HepG2 (cell line): ENCODE measurements at places on chromosomes 2 and 18. TPM values are rescaled to one million over a fixed set of nuclear protein-coding genes. Genes with fewer than 3 reads are reported as not detected.

GRCh38 chr2:8087480-8087840 lies 594.4 kb upstream of the ID2 start:
- H3K36me3 ChIP-seq, result no peaks in the 10 kb centered on the region
- H3K4me3 ChIP-seq, result no peak overlapping the region
- H3K27me3 ChIP-seq, result no peaks in the 10 kb centered on the region

Gene FAM228A
- not detected in 2 replicates for total RNA-seq

- H3K4me3 ChIP-seq, result no peak overlapping the region
- H3K27ac ChIP-seq, result no peak overlapping the region
Measured at GRCh38 chr2:3839476-3839875, 136.1 kb downstream of the DCDC2C start.

DNA sequence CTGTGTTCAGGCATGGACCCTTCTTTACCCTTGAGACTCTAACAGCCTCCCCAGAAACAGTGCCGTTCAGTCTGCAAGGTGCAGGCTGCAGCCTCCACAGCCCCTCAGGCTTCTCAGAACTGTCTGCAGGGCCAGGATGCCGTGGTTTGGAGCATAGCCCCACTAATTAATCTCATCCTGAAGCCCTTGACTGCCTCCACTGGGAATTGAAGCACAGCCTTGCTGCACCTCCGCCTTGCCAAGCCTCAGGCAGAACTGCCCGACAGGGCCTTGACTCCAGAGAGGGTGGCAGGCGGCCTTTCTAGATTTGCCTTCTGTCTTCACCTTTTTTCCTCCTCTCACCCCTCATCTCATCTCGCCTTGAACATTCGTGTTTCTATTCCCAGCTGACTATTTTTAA lies 119.8 kb downstream of the NRP2 start:
- no peak overlapping the region for H3K4me3 ChIP-seq
- no peak overlapping the region for H3K27ac ChIP-seq
- H3K27me3 ChIP-seq, result peaks cover 23% of the 10 kb centered on the region; the same call in 2 of the 3 replicates
- no peaks in the 10 kb centered on the region for H3K36me3 ChIP-seq
- H3K4me1 ChIP-seq, result peaks cover 15% of the 10 kb centered on the region

DNA sequence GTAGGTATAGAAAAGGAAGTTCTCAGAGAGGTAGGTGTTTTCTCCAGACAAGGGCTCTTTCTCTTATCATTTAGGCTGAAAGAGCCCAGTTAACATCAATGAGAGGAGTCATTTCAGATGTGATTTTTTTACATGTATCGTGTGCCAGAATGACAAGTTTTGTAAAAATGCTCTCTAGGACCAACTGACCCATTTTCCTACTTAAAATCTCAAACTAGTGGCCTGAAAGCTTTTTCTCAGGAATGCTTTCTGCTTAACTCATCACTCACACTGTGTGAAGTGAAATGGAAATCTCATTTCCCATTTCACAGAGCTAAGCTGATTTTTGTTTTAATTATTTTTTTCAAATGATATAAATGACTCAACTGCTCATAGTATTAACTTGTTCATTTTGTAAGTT lies 128.7 kb upstream of the CYP26B1 start:
- no peak for DNase-seq
- no peaks in the 10 kb centered on the region for H3K27me3 ChIP-seq
- H3K36me3 ChIP-seq, result no peaks in the 10 kb centered on the region
- H3K4me1 ChIP-seq, result 0 out of 2 replicates have a peak, but pooled peaks cover 9% of the 10 kb centered on the region
- H3K27ac ChIP-seq, result no peak overlapping the region
- H3K4me3 ChIP-seq, result no peak overlapping the region

GRCh38 chr2:98379311-98380202 lies 33.3 kb downstream of the CNGA3 start:
- peaks cover 93% of the 10 kb centered on the region for H3K27me3 ChIP-seq
- no peaks in the 10 kb centered on the region for H3K4me1 ChIP-seq
- H3K27ac ChIP-seq, result no peak overlapping the region
- DNase-seq, result no peak
- no peaks in the 10 kb centered on the region for H3K36me3 ChIP-seq

Gene KLHL30
- total RNA-seq, result not detected in 2 replicates

DNA sequence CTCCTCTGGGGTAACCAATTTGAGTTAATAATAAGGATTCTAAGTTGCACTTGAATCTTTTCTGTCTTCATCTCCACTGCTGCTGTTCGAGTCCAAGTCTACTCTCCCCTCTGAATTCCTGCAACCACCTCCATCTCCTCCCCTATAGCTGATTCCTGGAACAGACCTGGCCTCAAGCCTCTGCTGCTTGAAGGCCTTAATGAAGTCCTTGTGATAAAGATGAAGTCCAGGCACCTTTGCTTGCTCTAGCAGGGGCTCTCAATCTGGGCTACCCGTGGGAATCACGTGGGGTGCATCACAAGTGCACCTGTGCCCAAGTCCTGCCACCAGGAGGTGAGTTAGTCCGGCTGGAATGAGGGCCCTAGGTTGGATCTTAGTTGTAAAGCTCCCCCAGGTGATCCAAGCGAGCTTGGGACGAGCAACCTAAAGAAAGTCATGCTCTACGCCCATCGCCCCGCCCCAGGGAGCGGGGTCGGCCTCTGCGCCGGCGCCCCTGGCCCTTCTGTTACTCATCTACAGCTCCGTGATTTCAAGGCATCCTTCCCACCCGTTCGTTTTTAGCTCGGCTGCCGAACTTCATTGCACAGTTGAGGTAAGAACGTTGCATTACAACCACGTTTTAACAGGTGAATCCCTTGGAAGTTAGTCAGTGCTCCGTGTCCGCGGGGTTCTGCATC lies 905 bp upstream of the IAH1 start:
- H3K4me3 ChIP-seq, result peak overlapping the region; percentile 68
- DNase-seq, result peak; percentile 41
- H3K27ac ChIP-seq, result no peak overlapping the region
- H3K36me3 ChIP-seq, result peaks cover 38% of the 10 kb centered on the region; the same call in 2 of the 3 replicates
- no peaks in the 10 kb centered on the region for H3K27me3 ChIP-seq
- peaks cover 16% of the 10 kb centered on the region for H3K4me1 ChIP-seq

Gene DSC2
- total RNA-seq, result 19.6 and 24.9 TPM in 2 replicates

GRCh38 chr18:49476664-49477411 lies 10.2 kb downstream of the C18orf32 start:
- H3K27me3 ChIP-seq, result no peaks in the 10 kb centered on the region
- no peaks in the 10 kb centered on the region for H3K4me1 ChIP-seq
- DNase-seq, result no peak
- H3K4me3 ChIP-seq, result no peak overlapping the region

- peaks cover 24% of the 10 kb centered on the region for H3K4me1 ChIP-seq
- DNase-seq, result no peak
- H3K36me3 ChIP-seq, result no peaks in the 10 kb centered on the region
- H3K27me3 ChIP-seq, result 0 out of 2 replicates have a peak, but pooled peaks cover 2% of the 10 kb centered on the region
- H3K27ac ChIP-seq, result peak overlapping the region; percentile 59
Measured at GRCh38 chr18:80246445-80247392, 595 bp downstream of the PARD6G start.

DNA sequence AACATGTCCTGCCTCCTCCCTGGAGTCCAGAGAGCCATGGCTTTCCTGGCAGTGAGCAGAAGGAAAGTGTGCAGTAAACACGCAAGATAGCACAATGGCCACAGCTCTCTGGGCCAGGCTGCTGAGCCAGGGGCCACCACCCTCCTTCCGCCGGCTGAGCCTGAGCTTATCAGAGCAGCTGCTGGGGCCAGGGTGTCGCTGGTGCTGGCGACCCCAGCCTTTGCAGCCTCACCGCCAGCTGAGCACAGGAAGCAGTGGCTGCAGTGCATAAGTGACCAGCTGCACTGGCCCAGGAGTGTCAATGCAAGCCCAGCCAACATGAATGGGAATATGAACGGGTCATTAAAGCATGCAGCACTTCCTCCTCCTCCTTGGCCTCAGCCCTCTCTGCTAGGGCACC lies 172.0 kb downstream of the ZFP36L2 start:
- no peak overlapping the region for H3K27ac ChIP-seq
- peaks cover 84% of the 10 kb centered on the region for H3K4me1 ChIP-seq
- no peak overlapping the region for H3K4me3 ChIP-seq
- no peak for DNase-seq
- no peaks in the 10 kb centered on the region for H3K36me3 ChIP-seq

GRCh38 chr2:199457147-199458008 lies at the start of gene SATB2:
SATB2 (minus strand) TSS chr2:199457939; CDS start chr2:199456037, 1,902 bp downstream.
- H3K4me3 ChIP-seq, result peak within 1 kb of the TSS; percentile 90
- H3K36me3 ChIP-seq, result no peaks in the 10 kb centered on the region
- peaks cover 41% of the 10 kb centered on the region for H3K27me3 ChIP-seq
- peaks cover 33% of the 10 kb centered on the region for H3K4me1 ChIP-seq
- no peak for DNase-seq

GRCh38 chr18:79186649-79187048 lies 117.5 kb downstream of the ATP9B start:
- no peak for DNase-seq
- H3K27me3 ChIP-seq, result no peaks in the 10 kb centered on the region
- H3K4me3 ChIP-seq, result no peak overlapping the region
- no peaks in the 10 kb centered on the region for H3K4me1 ChIP-seq

GRCh38 chr2:184444217-184444616 lies 154.1 kb upstream of the ZNF804A start:
- H3K4me3 ChIP-seq, result no peak overlapping the region
- no peaks in the 10 kb centered on the region for H3K27me3 ChIP-seq

Gene TTL
- total RNA-seq, result 59.8 and 69.8 TPM in 2 replicates

GRCh38 chr18:50636366-50637057 lies 76.6 kb downstream of the MAPK4 start:
- no peaks in the 10 kb centered on the region for H3K4me1 ChIP-seq
- DNase-seq, result no peak
- H3K27ac ChIP-seq, result no peak overlapping the region
- no peak overlapping the region for H3K4me3 ChIP-seq

GRCh38 chr2:96869281-96869821 lies 529 bp downstream of the SEMA4C start:
- H3K27ac ChIP-seq, result peak overlapping the region; percentile 96
- H3K4me1 ChIP-seq, result peaks cover 35% of the 10 kb centered on the region
- H3K36me3 ChIP-seq, result peaks cover 25% of the 10 kb centered on the region
- H3K4me3 ChIP-seq, result peak overlapping the region; percentile 93

- H3K27me3 ChIP-seq, result no peaks in the 10 kb centered on the region; the same call in 1 of the 2 replicates
- H3K4me1 ChIP-seq, result peaks cover 16% of the 10 kb centered on the region
- no peak overlapping the region for H3K4me3 ChIP-seq
Measured at GRCh38 chr2:55718165-55719008, 24.7 kb upstream of the PNPT1 start.

GRCh38 chr2:147096671-147097070 lies 748.2 kb upstream of the ACVR2A start:
- no peak overlapping the region for H3K4me3 ChIP-seq
- no peak for DNase-seq
- no peaks in the 10 kb centered on the region for H3K36me3 ChIP-seq
- no peak overlapping the region for H3K27ac ChIP-seq
- H3K27me3 ChIP-seq, result no peaks in the 10 kb centered on the region
- no peaks in the 10 kb centered on the region for H3K4me1 ChIP-seq

Gene CCL20
- total RNA-seq, result 136 and 223 TPM in 2 replicates

GRCh38 chr2:61862085-61862484 lies 8.2 kb upstream of the FAM161A start:
- peaks cover 14% of the 10 kb centered on the region; the same call in 2 of the 3 replicates for H3K36me3 ChIP-seq
- no peak for DNase-seq
- H3K27ac ChIP-seq, result no peak overlapping the region

DNA sequence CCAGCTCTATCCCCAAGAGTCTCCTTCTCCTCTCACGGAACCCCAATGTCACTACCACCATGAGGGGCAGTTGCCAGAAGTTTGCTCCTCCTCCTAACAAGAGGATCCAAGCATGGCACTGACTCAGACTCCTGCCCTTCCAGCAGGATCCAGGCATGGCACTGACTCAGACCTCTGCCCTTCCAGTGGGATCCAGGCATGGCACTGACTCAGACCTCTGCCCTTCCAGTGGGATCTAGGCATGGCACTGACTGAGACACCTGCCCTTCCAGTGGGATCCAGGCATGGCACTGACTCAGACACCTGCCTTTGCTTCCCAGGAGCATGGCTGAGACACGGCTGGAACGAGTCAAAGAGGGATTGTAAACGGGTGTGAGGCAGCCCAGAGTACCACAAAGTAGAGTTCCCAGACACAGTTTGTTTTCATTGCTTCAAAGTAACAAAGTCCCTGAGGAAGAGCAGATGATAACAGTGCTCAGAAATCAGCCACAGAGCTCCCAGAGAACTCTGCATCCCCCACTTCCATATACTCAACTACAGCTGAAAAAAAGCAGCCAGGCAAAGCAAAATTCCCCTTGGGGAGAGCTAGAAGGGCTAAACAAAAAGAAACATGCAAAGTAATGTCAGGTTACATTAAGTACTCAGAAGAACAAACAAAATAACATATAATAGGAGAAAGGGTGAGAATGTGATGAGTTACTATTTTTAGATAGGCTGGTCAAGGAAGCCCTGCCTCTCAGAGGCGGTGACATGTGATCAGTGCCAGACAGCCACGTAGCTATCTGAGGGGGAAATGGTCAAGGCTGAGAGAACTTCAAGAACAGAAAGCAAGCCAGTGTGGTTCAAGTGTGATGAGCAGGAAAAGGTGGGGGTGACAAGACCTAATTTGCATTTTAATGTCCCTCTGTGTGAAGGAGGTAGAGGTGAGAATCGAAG lies 3.0 kb downstream of the BUB1 start:
- no peak overlapping the region for H3K27ac ChIP-seq
- H3K4me3 ChIP-seq, result no peak overlapping the region
- peaks cover 34% of the 10 kb centered on the region for H3K4me1 ChIP-seq
- no peaks in the 10 kb centered on the region for H3K27me3 ChIP-seq
- no peak for DNase-seq
- H3K36me3 ChIP-seq, result peaks cover 12% of the 10 kb centered on the region

GRCh38 chr2:108533832-108534583 lies at the start of gene LIMS1:
LIMS1 (plus strand) TSS chr2:108534470; CDS start chr2:108534563, 93 bp downstream.
- DNase-seq, result peak; percentile 82
- no peaks in the 10 kb centered on the region; the same call in 2 of the 3 replicates for H3K27me3 ChIP-seq
- H3K36me3 ChIP-seq, result no peaks in the 10 kb centered on the region
- peak within 1 kb of the TSS; percentile 96 for H3K27ac ChIP-seq

GRCh38 chr2:235780401-235780800 lies 286.6 kb downstream of the AGAP1 start:
- H3K27ac ChIP-seq, result no peak overlapping the region
- no peaks in the 10 kb centered on the region for H3K4me1 ChIP-seq
- DNase-seq, result no peak
- H3K36me3 ChIP-seq, result peaks cover 17% of the 10 kb centered on the region; the same call in 2 of the 3 replicates
- H3K27me3 ChIP-seq, result no peaks in the 10 kb centered on the region
- no peak overlapping the region for H3K4me3 ChIP-seq

Gene SMC6
- total RNA-seq, result 55.3 and 69.4 TPM in 2 replicates

DNA sequence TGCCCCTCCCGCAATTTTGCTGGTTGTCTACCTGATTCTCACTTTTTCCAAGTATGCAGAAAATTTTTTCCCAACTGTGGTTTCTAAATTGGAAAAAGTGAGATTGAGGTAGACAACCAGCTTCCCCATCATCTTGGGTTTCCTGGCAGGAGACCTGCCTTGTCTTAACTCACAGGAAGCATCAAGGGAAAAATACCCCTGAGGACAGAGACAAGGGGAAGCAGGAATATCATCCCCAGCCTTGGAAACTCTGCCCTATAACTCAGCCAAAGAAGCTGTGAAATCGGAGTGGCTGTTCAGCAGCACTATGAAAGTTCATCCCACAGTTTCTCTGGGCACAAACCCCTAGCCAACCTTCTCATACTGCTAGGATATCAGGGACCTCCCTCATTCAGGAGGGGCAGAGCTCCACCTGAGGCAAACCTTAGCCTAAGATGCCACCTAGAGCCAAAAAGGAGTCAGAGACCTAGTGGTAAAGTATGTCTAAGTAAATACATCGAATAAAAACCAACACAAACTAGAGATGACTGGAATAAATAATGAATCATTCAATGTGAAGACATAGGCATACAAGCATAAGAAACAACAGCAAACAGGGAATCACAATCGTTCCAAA lies 68.2 kb downstream of the ZSWIM2 start:
- H3K27ac ChIP-seq, result no peak overlapping the region
- no peaks in the 10 kb centered on the region for H3K36me3 ChIP-seq
- H3K4me3 ChIP-seq, result no peak overlapping the region
- H3K4me1 ChIP-seq, result no peaks in the 10 kb centered on the region

Gene IL1RL1
- 0.02 and 0.06 TPM in 2 replicates for total RNA-seq

Gene TUBB8B
- total RNA-seq, result 0.71 and 0.98 TPM in 2 replicates
